ENCODE measurements at places on chromosomes 3 and 15.

- DNase-seq, result no peak
These were observed 27.9 kb upstream of the SFMBT1 start for GRCh38 chr3:53073553-53074365.

- DNase-seq, result no peak
These were observed 62.4 kb upstream of the SPATA12 start for GRCh38 chr3:56998076-56998529.

DNA sequence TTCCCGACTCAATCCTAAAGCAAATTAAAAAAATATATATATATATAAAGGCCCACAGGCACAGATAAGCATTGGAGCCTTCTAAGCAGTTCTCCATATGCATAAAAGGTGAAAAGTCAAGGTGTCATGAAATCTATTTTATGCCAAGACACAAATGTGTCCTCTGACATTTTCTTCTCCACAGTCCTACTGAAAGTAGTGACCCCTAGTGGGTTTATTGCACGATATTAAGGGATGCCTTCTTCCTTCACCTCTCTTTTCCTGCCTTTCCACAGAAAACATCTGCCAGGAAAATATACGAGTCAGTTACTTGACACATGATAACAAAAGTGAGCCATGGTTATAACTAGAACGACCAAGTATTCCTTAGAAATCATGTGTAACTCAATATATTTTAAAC lies 303.2 kb downstream of the TIGIT start:
- no peak for DNase-seq

GRCh38 chr15:99961011-99961441 lies 227.8 kb upstream of the LYSMD4 start:
- no peak for DNase-seq

DNA sequence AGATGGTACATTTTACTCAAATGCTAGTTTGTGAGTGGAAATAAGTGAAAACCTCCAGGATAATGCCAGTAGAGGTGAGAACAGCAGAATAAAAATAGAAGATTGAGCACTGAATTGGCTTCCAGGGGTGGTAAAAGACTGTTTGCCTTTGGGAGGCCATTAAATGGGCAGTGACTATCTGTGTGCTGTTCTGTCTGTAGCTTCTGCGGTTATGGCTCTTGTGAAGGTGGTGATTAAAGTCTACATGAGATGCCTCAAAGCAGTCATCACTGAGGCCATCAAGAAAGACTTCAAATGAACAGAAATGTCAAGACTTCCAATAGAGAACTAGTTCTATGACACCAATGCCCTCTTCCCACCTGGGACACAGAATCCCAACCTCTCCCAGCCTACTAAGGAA lies 108.8 kb downstream of the EFHB start:
- no peak for DNase-seq

DNA sequence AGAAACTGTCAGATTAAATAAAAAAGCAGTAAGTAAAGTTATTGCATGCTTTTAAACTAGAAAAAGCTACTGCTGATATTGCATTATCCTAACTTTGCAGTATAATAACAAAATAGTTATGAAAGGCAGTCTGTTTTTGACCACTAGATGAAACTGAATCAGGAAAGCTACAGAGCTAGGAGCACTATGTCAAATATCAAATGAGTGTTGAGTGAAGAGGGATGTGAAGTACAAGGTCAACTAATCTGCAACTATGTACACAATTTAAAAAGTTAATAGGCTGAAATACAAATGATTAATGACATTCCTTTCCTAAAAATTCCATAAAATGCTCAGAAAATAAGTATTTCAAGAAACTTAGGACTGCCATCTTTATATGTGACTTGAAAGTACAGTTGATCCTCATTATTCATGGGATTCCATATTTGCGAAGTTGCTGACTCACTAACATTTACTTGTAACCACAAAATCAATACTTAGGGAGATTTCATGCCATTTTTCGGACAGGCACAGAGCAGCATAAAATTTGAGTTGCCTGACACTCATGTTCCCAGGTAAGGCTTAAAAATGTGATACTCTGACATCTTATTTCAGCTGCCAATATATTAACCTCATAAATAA lies 34.5 kb downstream of the SLC4A7 start:
- DNase-seq, result no peak

DNA sequence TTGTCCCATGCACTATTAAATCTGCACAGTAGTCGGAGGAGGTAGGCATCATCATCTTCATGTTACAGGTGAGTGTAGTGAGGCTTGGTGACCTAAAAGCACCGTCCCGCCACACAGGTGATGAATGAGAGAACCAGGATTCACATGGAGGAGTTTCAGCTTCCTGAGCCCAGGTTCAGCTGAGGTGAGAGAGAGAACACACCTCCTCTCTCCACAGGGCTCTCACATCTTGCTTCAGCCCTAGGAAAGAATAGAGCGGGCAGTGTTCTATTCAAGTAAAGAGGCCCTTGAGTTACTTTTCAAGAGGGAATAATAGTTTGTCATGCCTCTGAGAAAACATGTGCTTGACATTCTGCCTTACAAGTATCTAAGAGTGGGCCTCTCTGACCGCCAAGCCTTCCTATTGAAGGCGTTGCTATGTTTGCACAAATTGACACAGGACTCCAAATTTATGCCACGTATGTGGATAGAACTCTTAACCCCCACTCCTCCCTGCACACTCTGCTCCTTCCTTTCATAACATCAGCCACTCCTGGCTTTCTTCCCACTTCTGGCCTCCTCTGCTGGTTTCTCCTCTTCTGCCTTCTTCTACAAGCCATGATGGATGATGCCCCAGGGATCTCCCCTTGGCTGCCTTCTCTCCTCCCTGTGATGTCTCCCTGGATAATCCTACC lies 138.3 kb upstream of the ABHD17C start:
- no peak for DNase-seq

DNA sequence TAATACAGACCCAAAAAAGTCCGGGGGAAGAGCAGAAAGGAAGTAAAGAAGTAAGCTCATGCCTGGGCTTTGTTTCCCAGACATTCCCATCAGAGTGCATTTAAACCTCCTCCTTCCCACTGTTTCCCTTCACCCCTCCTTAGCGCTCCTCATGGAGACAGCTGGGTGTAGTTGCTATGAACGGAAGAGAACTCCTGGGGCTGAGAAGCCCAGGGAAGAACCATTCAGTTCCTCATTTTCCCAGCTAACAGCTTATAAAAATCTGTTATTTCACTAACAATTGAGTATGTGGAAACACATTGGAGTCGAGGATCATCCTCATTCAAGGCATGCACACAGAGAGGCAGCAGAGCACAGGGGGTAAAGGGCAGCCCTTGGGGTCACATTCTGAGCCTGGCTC lies 299.3 kb downstream of the SHQ1 start:
- no peak for DNase-seq
